RWPE2 (cell line): ENCODE measurements at places on chromosomes 4 and X.

DNA sequence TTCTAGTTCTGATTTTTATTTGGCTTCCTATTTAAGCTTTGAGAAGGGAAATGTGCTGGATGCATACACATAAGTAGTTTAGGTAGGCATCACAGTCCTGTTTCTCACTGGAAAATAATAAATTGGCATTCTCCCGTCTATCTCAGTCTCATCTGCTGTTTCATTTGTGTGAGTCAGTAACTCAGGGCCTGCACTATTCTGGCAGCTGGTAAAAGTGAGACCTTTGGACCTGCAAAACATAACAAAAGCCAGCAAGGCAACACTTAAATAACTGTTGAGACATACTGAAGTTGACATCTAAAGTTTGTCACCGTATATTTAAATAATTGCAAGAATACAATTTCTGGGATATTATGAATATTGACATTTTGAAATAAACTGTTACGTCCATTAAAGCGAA lies 8.6 kb upstream of the UBQLN2 start:
- DNase-seq: no peak

- DNase-seq: no peak
Observed at GRCh38 chr4:22593933-22594332, 78.1 kb upstream of the ADGRA3 start.

- DNase-seq: peak; percentile 40
Observed at GRCh38 chr4:122921971-122922876, at the start of gene NUDT6. TSS of gene NUDT6 (minus strand) at chr4:122922597. CDS start at chr4:122922572, 25 bp downstream.

- no peak for DNase-seq
Observed at GRCh38 chr4:13626492-13627177, 890 bp downstream of the BOD1L1 start.

- DNase-seq: no peak
Observed at GRCh38 chr4:8338351-8338961, 68.9 kb downstream of the HTRA3 start.

- no peak for DNase-seq
Observed at GRCh38 chr4:41969671-41970070, 11.9 kb upstream of the DCAF4L1 start.

DNA sequence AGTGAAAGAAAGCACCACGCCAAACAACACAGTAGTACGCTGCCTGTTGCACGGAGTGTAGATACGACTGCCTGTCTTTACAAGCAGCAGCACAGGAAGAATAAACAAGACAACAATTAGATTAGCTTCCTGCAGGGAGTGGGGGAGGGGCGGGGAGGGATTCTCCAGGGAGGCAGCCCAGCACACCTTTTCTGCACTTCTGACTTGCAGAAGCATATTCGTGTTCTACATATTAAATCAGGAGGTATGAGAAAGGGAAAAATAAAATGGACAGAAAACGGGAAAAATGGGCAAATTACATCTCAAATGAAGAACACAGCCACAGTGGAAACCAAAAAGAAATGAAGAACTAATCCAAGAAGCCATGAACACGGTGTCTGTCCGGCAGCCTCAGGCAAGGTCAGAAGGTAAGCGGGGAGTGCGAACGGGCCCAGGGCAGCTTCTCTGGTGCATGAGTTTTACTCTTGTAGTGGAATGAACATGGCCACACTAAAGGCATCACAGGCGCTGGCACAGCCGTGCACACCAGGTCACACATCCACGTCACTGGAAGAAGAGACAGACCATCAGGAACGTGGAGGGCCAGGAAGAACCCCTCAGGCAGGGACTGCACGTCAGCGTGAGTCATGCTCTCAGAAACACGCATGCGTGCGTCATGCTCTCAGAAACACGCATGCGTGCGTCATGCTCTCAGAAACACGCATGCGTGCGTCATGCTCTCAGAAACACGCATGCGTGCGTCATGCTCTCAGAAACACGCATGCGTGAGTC lies 20.1 kb upstream of the ADRA2C start:
- no peak for DNase-seq

DNA sequence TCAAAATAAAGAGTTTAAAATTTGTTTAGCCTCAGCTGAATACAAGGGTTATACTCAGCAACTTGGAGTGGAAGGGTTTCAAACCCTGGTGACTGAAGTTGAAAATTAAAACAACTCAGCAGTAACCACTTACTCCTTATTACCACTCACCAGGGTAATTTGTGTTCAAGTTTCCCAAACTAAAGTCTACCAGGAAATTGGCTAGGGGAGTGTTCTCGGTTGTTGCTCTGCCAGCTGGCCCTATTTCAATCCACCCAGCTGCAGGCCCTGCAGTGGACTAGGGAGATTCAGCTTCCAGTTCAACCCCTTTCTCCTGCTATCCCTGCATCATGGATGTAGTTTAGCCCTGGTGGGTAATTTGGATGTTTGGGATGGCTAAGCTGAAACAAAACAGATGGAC lies 37.8 kb upstream of the EXOC1L start:
- DNase-seq: no peak
